ENCODE measurements at places on chromosomes 2 and 18.
A peak's percentile ranks its signal among the peaks of the same experiment; 100 is the strongest.

GRCh38 chr2:145413261-145414030 is 893.5 kb upstream of the ZEB2 start:
- no peak for DNase-seq

GRCh38 chr2:55420871-55421270 is 1.2 kb upstream of the CCDC88A start:
- DNase-seq: no peak

GRCh38 chr2:237171881-237172280 is 86.2 kb downstream of the COPS8 start:
- peak; percentile 22 for DNase-seq

GRCh38 chr2:226669905-226670304 is 129.7 kb downstream of the IRS1 start:
- no peak for DNase-seq

DNA sequence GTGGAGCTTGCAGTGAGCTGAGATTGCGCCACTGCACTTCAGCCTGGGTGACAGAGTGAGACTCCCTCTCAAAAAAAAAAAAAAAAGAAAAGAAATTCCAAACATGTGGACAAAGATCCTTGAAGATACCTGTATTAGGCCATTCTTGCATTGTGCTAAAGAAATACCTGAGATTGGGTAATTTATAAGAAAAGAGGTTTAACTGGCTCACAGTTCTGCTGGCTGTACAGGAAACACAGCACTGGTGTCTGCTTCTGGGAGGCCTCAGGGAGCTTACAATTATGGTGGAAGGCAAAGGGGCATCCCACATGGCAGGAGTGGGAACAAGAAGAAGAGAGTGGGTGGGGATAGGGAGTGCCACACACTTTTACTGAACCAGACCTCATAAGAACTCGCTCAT is 140.1 kb downstream of the SS18 start:
- no peak for DNase-seq

GRCh38 chr2:20488201-20488641 is 41.3 kb downstream of the RHOB start:
- DNase-seq: no peak

DNA sequence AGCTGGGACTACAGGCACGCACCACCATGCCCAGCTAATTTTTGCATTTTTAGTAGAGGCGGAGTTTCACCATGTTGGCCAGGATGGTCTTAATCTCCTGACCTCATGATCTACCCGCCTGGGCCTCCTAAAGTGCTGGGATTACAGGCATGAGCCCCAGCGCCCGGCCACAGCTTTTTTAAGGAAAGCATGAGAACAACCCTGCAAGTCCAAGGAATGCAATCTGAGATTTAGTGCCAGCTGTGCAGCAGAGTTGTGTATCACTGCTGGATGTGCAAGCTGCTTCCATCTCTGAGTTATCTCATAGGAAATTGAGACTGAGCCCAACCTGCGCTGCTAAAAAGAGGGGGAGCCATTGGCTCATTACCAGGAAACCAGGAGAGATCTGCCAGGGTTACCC is 399.9 kb upstream of the CYRIA start:
- no peak for DNase-seq

- peak; percentile 24 for DNase-seq
Measured at GRCh38 chr18:51278045-51278649, 80.7 kb upstream of the MEX3C start.

DNA sequence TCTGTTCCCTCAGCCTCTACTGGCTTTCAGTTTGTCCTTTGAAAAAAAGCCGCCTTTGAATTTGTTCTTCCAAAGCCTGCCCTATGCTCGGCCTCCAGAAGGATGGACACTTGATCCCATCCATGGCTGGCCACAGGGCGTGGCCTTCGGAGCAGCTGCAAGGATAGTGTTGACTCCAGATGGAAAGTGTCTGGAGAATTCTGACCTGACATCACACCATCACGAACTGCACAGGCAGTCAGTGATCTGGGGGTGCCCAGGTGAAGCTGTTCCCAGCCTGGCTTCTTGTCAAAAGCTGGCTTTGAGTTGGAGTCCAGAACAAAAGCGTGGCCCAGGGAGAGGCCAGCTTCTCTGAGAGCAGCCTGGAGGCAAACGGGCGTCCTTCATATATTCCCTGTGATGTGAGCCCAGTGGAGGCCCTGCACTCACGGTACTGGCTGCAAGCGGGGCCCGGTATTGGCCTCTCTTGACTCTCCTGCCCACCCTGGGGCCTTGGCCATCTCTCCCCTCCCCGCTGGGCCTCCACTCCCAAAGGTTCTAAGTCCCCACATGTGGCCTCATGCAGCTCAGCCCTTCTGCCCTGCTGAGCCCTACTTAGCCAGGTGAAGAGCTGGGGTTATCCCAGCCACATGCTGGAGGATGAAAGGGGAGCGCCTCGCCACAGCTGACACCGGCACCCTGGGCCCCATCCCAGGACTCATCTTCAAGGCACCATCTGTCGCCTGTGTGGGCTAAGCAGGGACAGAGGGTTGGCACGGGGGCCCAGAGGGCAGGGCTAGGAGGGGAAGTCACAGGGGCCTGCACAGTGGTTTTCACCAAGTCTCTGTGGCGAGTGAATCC is 20.4 kb upstream of the ATOH8 start:
- no peak for DNase-seq

GRCh38 chr2:136117391-136117841 is 533 bp downstream of the CXCR4 start:
- DNase-seq: peak; percentile 33

GRCh38 chr18:10351219-10351818 is 103.1 kb upstream of the APCDD1 start:
- no peak for DNase-seq

GRCh38 chr2:171482308-171482707 is 40.0 kb upstream of the CYBRD1 start:
- DNase-seq: peak; percentile 35

DNA sequence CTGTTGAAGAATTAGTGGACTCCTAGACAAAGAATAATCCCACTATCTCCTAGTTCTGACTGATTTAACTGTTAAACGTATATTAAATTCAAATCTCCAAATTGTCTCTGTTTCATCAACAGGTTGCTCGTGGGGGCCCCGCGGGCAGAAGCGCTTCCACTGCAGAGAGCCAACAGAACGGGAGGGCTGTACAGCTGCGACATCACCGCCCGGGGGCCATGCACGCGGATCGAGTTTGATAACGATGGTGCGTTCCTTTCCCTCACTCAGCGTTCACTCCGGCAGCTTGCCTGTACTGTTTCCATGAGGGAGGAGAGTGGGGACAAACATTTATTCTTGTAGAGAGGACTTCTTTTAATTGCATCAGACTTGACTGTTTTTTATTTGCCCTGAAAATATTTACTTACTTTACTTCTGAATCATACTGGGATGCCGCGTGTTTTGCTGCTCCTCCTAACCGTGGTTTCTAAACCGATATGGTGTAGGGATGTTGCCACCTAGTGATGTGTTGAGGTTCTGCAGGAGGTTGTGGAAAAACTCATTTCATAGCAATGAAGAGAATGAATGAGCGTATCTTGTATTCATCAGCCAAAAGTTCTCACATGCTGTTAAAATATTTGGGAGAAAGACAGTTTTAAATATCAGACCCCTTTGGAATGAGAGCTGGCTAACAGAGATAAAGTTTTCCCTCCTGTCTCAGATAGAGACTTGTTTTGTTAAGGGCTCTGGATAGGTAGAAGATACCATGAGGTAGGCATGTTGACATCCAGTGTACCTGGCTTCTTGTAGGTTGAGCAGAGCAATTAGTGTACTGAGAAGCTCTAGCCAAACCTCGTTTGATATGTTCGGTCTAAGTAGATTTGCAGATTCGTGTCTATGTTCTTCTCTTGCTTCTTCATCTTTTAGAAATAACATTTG is 38.3 kb downstream of the ITGA6 start:
- peak; percentile 81 for DNase-seq

All from amniotic epithelial cell (primary cell).